ENCODE measurements at places on chromosomes 4 and X.

GRCh38 chrX:68940601-68941000, 111.8 kb downstream of the EFNB1 start:
- DNase-seq = no peak

- DNase-seq = no peak
Observed at GRCh38 chr4:42398171-42398870, 1.0 kb downstream of the SHISA3 start.

- no peak for DNase-seq
Observed at GRCh38 chrX:134622813-134623185, 35.5 kb downstream of the PLAC1 start.

- no peak for DNase-seq
Observed at GRCh38 chrX:110318664-110318968, 731 bp upstream of the AMMECR1 start.

DNA sequence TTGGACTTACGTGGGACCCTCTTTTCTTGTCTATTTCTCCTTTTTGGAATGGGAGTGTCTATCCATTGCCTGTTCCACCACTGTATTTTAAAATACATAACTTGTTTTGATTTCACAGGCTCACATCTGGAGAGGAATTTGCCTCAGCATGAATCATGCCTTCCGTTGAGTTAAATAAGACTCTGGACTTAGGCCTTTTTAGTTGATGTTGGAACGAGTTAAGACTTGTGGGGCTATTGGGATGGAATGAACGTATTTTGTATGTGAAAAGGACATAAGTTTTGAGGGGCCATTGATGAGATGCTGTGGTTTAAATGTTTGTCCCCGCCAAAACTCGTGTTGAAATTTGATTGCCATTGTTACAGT, 66.2 kb downstream of the BEX3 start:
- DNase-seq = no peak

DNA sequence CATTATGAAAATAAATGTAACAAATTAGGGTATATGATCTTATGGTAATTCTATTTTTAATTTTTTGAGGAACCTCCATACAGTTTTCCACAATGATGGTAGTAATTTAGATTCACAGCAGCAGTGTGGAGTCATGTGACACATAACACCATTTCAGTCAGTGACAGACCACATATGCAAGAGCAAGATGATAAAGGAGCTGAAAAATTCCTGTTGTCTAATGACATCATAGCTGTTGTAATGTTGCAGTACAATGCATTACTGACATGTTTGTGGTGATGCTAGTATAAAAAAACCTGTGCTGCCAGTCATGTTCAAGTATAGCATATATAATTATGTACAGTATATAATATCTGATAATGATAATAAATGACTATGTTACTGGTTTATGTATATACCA, 28.5 kb downstream of the EMCN start:
- DNase-seq = no peak

- no peak for DNase-seq
Observed at GRCh38 chr4:38461342-38461741, 202.7 kb upstream of the KLF3 start.

- DNase-seq = peak; percentile 20
Observed at GRCh38 chr4:150960818-150961217, 54.3 kb downstream of the LRBA start.

DNA sequence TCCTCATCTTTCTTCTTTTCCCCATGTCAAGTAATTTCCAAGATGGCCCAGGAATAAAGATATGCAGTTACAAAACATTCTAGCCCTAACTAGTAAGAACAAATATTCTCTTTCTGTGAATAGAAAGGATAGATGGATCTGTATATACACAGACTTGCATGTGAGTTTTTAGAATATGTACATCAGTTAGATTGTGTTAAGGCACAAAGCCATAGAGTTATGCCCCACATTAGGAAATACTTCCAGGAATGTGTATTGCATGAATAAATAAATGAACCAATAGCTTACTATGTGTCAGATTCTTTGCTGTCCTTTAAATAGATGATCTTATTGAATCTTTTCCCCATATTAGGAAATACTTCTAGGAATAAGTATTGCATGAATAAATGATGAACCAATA, 46.0 kb upstream of the TMPRSS11E start:
- no peak for DNase-seq

GRCh38 chrX:12469296-12469695, 321.9 kb upstream of the PRPS2 start:
- no peak for DNase-seq

DNA sequence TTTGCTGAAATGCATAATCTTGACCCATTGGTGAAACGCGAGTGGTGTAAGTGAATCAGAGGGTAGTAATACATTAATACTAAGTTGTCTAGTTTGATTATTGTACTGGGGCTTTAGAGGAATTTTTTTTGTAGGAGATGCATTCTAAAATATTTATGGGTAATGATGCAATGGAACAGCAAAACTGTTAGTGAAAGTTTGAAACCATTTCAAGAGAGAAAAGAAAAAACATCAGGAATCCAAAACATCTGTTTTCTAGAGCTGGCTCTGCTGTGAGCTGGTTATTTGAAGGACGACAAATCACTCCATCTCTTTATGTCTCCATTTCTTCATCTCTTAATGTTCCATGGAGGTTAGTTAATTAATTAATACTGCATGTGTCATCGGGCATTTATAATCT, 351.9 kb upstream of the FAT1 start:
- no peak for DNase-seq

- DNase-seq = no peak
Observed at GRCh38 chrX:42739741-42740140, 38.2 kb downstream of the PPP1R2C start.

DNA sequence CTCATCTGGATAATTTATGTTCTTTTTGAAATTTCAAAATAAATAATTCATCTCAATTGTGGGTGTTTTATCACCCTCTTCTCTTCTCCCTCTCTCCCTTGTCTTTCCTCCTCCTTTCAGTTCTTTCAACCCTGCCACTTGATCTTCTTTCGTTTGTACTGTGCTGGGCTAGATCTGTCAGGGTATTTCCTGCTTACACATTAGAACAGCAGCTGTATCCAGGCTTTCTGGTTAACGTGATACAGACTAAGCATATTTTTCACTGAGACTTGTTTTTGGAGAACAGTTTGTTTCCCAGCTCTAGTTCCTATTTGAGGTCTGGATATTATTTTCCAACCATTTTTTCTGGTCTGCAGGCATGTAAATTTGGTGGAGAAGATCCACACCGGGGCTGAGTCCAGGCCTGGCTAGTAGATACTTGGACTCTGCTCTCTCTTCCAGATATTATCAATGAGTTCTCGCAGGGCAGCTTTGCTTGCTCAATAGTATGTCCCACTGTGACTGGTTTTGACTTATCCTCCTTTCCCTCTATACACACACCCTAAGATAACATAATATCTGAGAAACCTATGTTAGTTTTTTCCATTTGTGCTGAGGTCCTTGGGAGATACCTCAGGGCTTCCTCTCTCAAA, 1310.7 kb upstream of the TENM3 start:
- no peak for DNase-seq

GRCh38 chr4:73828956-73829355, 7.5 kb upstream of the CXCL6 start:
- no peak for DNase-seq

DNA sequence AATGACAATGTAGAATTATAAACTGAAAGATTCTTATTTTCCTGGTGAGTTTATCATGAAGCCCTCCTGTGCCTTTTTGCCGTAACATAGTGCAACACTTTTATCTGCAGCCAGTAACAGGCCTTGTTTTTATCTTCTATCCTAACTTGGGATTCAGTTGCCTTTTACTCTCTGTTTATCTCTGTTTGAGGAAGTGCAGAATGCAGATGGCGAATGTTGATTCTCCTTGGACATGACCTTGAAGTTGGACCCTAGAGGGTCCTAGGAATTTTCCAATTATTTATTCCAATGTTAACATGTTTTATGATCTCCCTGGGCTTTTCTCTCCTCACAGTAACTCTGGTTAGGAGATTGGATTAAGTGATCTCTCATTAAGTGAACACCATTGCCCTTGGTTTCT, 165.0 kb downstream of the FMR1NB start:
- no peak for DNase-seq

DNA sequence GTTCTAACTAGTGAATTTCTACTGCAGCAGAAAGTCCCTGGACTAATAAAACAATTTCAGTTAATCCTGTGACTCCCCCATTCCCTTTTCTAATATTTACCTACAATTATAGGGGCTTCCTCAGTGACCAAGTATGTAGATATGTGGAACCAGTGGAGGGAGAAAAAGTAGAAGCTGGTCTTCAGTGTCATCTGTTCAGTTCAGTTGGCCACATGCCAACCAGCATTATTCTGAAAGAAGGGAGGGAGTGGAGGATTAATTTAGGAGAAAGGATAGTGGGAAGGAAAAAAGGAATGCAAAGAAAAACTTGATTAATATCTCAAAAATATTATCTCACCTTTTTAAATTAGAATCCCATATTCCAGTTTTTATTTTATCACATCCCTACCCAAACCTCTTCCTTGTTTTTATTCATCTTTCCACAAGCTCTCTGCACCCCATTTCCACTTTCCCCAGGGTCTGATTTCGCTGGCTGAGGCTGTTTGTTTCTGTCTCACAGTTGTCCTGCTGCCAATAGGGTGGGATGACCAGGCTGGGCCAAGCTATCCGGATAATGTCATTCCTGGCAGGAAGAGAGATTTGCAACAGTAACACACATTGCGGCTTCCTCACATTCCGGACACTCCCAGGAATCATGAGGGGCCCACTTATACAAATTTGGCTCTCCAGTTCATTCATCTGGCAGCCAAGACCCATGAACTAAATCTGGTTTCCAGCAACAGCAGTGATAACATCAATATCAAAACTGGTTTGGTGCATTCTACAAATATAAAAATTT, 24.6 kb upstream of the ANTXR2 start:
- DNase-seq = no peak

- no peak for DNase-seq
Observed at GRCh38 chr4:147479376-147479775, 1.5 kb upstream of the EDNRA start.

DNA sequence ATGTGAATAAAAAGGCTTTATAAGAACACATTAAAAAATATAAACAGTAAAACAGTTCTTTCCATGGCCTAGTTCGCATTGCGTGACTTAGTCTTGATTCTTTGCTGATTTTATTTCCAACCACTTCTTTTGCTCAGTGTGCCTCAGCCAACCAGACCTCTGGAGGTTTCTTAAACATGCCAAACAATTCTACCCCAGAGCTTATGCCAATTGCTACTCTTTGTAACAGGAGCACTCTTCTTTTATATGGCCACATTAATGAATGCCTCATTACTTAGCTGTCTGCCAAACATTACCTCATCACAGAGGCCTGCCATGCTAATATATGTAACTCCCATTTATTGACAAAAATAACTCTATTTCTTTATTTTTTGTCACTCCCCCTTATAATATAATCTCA, 202.3 kb downstream of the NDST4 start:
- DNase-seq = no peak

DNA sequence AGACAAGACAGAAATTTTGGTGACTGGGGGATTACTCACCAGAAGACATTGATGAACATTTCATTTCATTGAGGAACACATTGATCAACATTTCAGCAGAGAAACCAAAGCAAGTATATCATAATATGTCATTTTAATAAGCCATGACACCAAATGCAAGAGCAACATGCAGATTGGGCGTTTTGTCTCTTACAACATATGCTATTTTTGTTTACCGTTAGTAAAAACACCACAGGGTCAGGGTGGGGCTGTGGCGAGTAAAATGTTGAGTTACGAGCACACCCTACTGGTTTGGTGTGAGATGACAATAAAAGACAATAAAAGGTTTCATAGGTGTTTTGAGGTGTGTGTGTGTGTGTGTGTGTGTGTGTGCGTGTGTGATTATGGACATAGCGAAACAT, 294.5 kb downstream of the PDGFC start:
- no peak for DNase-seq

DNA sequence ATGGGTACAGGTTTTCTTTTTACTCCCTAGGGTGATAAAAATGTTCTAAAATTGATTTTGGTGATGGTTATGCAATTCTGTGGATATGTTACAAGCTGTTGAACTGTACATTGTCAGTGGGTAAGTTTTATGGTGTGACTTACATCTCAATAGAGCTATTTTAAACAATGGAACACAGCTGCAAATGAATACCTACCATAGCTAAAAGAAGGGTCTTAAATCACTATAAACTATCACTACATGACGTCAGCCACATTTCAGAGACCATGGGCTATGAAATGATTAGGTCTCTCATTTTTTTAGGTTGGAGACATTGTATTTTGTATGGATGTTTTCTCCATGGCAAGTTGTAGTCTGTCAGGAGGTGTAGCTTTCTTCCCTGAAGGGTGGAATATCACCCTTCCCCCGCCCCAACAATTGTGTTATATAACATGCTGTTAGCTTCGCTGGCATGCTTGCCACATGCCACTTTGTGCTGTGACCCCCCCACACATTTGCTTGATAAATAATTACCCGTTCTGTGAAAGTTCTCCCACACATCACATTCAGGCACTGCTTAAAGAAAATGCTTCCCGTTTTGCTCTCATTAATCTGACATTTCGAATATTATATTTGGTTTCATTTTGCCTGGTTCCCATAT, 159.7 kb downstream of the ARHGAP10 start:
- DNase-seq = no peak

- no peak for DNase-seq
Observed at GRCh38 chr4:40583850-40584439, 45.7 kb downstream of the RBM47 start.

DNA sequence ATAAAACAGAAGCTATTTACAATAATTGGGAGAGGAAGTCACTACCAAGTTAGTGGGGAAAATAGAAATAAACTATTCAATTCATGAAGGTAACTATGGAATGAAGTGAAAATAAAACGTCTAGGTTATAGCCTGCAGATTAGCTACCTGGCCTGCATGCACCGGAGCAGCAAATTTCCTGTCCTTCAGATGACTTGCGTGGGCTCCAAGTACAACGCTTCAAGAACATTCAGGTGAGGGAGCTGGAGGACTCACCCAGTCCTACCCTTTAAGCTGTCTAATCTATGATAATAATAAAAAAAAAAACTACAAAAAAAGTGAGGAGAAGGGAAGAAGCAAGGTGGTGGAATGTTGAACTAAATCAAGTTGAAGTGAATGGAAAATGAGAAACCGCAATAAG, 13.2 kb downstream of the C4orf54 start:
- no peak for DNase-seq

DNA sequence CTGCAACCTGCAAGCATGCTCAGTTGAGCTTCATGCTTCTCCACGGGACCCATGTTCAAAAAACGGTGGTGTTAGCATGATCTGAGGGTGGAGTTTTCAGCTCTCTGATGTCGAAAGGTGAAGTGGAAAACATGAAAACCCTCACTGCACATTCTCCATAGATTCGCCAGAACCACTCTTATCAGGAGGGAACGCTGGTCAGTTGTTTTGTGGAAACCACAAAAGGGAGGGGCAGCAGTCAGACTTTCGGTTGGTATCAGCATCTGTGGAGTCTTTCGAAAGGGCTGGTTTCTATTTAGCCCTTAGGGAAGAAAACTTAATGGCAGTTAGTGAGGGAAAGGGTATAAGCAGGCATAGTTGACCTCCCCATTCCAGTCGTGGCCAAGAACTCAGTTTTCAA, 12.6 kb downstream of the PPA2 start:
- DNase-seq = no peak

- DNase-seq = peak; percentile 68
Observed at GRCh38 chrX:101348452-101349192, at the start of gene TIMM8A. TSS of gene TIMM8A (minus strand) at chrX:101348742. CDS start at chrX:101348664, 78 bp downstream.

- no peak for DNase-seq
Observed at GRCh38 chr4:20618731-20619130, 81.5 kb upstream of the PACRGL start.

- DNase-seq = no peak
Observed at GRCh38 chr4:176498617-176499256, 179.0 kb downstream of the SPCS3 start.

GRCh38 chr4:76305971-76306881, at the start of gene STBD1:
TSS of gene STBD1 (plus strand) at chr4:76306733. CDS start at chr4:76306770, 37 bp downstream.
- DNase-seq = peak; percentile 6
